ENCODE measurements at places on chromosomes 4 and X. TPM values are rescaled to one million over a fixed set of nuclear protein-coding genes. Genes with fewer than 3 reads are reported as not detected.

- DNase-seq: no peak
- H3K27me3 ChIP-seq: no peaks in the 10 kb centered on the region
- peaks cover 4% of the 10 kb centered on the region for H3K4me1 ChIP-seq
- H3K27ac ChIP-seq: no peak overlapping the region
Measured at GRCh38 chr4:38733663-38734062, 49.1 kb downstream of the TLR10 start.

DNA sequence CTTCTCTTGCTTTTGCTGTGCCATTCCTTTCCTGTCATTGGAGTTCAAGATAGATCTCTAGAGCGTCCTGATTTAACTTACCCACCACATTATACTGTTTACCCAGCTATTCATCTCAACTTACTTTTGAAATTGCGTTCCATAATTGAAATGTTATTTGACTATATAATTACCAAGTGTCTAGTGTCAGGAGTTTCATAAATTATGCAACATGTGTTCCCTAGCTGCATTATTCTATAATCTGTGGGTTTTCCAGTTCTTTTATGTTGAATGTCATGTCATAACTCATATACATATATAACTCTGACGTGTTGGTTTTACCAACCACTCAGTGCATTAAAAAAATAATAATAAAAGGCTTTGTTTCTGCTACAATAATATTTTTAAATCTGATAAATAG lies 285.9 kb upstream of the ARSJ start:
- no peaks in the 10 kb centered on the region for H3K4me1 ChIP-seq
- DNase-seq: no peak
- no peaks in the 10 kb centered on the region for H3K36me3 ChIP-seq
- H3K27me3 ChIP-seq: no peaks in the 10 kb centered on the region
- no peak overlapping the region for H3K4me3 ChIP-seq

AFM gene
- total RNA-seq: not detected

DNA sequence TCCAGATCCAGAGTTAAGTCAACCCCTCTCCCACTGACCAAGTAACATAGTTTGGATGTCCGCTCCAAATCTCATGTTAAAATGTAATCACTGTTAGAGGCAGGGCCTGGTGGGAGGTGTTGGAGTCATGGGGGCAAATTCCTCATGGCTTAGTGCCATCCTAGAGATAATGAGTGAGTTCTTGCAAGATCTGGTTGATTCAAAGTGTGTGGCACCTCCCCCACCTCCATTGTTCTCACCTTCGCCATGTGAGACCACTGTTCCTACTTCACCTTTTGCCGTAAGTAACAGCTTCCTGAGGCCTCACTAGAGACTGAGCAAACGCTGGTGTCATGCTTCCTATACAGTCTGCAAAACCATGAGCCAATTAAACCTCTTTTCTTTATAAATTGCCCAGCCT lies 548.8 kb downstream of the INPP4B start:
- H3K36me3 ChIP-seq: no peaks in the 10 kb centered on the region
- no peak overlapping the region for H3K27ac ChIP-seq
- no peaks in the 10 kb centered on the region for H3K27me3 ChIP-seq
- no peak for DNase-seq
- no peak overlapping the region for H3K4me3 ChIP-seq
- H3K4me1 ChIP-seq: no peaks in the 10 kb centered on the region

DNA sequence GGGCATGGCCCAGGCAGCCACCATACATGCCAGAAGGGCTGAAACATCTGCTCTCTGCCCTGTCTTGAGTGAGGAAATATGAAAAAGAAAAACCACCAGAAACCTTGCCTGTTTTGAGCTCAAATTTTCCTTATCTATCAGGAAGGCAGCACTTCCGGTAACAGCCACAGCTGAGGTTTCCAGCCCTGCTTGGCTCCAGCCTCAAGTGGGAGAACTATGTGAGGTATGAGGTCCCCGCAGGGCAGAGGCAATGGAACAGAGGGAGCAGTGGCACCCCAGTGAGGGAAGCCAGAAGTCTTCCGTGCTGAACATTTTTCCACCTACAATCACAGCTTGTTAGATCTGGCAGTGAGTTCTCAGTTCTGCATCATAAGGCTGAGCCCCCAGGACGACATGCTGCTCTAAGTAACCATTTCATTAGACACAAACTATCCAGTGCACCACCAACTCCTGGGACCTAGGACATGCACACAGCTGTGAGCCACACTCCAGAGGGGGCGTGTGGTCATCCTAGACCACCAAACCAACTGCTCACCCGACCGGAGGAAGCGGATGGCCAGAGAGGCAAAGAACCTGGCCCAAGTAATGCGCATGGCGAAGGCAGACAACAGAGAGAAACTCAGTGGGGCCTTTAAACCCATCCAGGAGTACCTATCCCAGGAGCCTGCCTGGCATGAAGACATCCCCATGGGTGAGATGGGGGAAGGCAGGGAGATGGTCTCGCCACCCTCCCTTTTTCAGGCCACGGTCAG lies 22.6 kb downstream of the WDR1 start:
- peaks cover 99% of the 10 kb centered on the region for H3K36me3 ChIP-seq
- peaks cover 46% of the 10 kb centered on the region for H3K4me1 ChIP-seq
- no peaks in the 10 kb centered on the region for H3K27me3 ChIP-seq
- DNase-seq: no peak
- H3K4me3 ChIP-seq: no peak overlapping the region

DNA sequence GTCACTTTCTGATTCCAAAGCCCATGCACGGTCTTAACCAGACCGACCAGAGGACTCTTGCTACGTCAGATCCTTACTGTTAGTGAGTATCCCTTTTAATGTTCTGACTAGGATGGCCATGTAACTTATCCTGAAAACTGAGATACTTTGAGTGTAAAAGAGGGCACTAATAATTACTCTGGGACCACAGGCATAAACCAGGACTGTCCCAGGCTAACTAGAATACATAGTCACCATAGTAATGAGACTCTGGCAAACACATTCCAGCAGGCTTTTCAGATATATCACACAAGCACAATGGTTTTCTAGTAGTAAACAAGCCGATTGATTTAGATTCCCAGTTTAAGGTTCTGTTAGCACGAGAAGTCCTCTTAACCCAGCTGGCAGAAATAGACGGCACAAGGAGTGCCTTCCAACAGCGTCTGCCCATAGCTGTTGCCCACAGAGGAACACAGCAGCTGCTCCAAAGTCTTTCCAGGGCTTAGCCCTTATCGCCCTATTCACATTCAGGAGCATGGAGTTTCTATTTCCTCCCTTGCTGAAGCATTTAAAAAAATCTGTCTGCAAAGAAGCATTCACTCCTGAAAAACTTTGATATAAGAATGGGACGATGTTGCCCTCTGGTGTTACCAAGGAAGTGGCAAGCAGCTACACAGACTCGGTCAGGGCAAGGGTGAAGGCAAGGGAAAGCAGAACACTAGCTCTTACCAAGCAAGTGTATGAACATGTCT lies 92.4 kb downstream of the CXCL13 start:
- H3K4me1 ChIP-seq: no peaks in the 10 kb centered on the region
- H3K27me3 ChIP-seq: no peaks in the 10 kb centered on the region
- H3K27ac ChIP-seq: no peak overlapping the region
- H3K4me3 ChIP-seq: no peak overlapping the region

SAGE1 gene
- not detected for total RNA-seq

DNA sequence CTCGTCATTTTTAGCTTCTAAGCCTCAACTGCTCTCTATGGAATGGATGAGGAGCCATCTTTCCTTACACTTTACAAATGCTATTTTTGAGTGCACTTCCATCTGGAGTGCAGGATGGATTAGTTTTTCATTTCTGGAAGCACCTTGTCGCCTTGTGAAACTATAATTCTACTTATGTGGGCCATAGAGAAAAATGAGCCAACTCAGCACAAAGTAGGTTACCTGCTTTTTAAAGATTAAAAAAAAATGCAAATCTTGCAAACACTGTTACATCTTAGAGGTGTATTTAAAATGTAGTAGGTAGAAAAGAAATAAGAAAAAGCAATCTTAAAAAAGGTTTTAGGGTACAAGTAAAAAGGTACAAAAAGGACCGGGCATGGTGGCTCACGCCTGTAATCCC lies 10.9 kb downstream of the BOD1L1 start:
- H3K27ac ChIP-seq: no peak overlapping the region
- H3K27me3 ChIP-seq: no peaks in the 10 kb centered on the region
- no peaks in the 10 kb centered on the region for H3K4me1 ChIP-seq
- peaks cover 16% of the 10 kb centered on the region for H3K36me3 ChIP-seq

GRCh38 chr4:167906851-167907250 lies 185.5 kb upstream of the ANXA10 start:
- no peak overlapping the region for H3K4me3 ChIP-seq
- H3K27ac ChIP-seq: no peak overlapping the region
- no peaks in the 10 kb centered on the region for H3K36me3 ChIP-seq
- no peaks in the 10 kb centered on the region for H3K27me3 ChIP-seq
- DNase-seq: no peak
- H3K4me1 ChIP-seq: no peaks in the 10 kb centered on the region

NLGN3 gene
- total RNA-seq: 34.4 TPM

PABPC1L2B gene
- total RNA-seq: 0.72 TPM

NEIL3 gene
- 2.9 TPM for total RNA-seq

DNA sequence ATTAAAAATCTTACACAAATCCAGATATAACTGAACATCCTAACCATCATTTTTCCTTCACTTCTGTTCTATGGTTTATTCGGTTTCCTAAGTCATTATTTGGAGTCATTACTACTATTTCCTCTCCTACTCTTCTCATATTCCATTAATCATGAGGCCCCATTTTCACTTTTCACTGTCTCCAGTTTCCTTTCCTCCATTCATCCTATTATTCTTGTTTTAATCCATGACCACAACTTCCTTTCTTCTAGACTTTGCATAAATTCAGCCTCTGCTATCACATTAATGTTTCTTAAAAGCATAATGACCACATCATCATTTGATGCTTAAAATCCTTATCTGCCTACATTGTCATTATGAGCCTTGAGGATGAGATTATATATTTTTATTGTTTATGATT lies 555.0 kb upstream of the NDST4 start:
- no peak overlapping the region for H3K27ac ChIP-seq
- no peaks in the 10 kb centered on the region for H3K4me1 ChIP-seq
- no peaks in the 10 kb centered on the region for H3K27me3 ChIP-seq
- H3K4me3 ChIP-seq: no peak overlapping the region
- no peaks in the 10 kb centered on the region for H3K36me3 ChIP-seq

SERTM2 gene
- total RNA-seq: 0.83 TPM

GRCh38 chr4:39961311-39961877 lies 16.3 kb downstream of the PDS5A start:
- no peak overlapping the region for H3K4me3 ChIP-seq
- no peaks in the 10 kb centered on the region for H3K27me3 ChIP-seq
- H3K36me3 ChIP-seq: peaks cover 6% of the 10 kb centered on the region

- H3K4me3 ChIP-seq: no peak overlapping the region
- no peaks in the 10 kb centered on the region for H3K27me3 ChIP-seq
- H3K4me1 ChIP-seq: no peaks in the 10 kb centered on the region
- no peak for DNase-seq
- H3K27ac ChIP-seq: no peak overlapping the region
Measured at GRCh38 chr4:87353592-87353991, 30.9 kb upstream of the HSD17B13 start.

GRCh38 chrX:123899701-123900100 lies 39.8 kb downstream of the XIAP start:
- no peak overlapping the region for H3K27ac ChIP-seq
- no peak overlapping the region for H3K4me3 ChIP-seq
- no peaks in the 10 kb centered on the region for H3K4me1 ChIP-seq
- peaks cover 3% of the 10 kb centered on the region for H3K36me3 ChIP-seq
- H3K27me3 ChIP-seq: no peaks in the 10 kb centered on the region

- H3K27ac ChIP-seq: no peak overlapping the region
- no peak for DNase-seq
- no peaks in the 10 kb centered on the region for H3K27me3 ChIP-seq
- no peaks in the 10 kb centered on the region for H3K4me1 ChIP-seq
Measured at GRCh38 chrX:93120805-93121204, 552.6 kb downstream of the NAP1L3 start.

RNF4 gene
- 41.0 TPM for total RNA-seq

- no peak overlapping the region for H3K4me3 ChIP-seq
- no peak overlapping the region for H3K27ac ChIP-seq
- H3K27me3 ChIP-seq: no peaks in the 10 kb centered on the region
- DNase-seq: no peak
- H3K4me1 ChIP-seq: no peaks in the 10 kb centered on the region
Measured at GRCh38 chrX:146863566-146863965, 49.0 kb upstream of the CXorf51A start.

Data from spinal cord (tissue), 10 donors.